ENCODE measurements at places on chromosomes 2 and 18.

GRCh38 chr18:62371436-62371835 is 46.3 kb downstream of the TNFRSF11A start:
- DNase-seq, result no peak

DNA sequence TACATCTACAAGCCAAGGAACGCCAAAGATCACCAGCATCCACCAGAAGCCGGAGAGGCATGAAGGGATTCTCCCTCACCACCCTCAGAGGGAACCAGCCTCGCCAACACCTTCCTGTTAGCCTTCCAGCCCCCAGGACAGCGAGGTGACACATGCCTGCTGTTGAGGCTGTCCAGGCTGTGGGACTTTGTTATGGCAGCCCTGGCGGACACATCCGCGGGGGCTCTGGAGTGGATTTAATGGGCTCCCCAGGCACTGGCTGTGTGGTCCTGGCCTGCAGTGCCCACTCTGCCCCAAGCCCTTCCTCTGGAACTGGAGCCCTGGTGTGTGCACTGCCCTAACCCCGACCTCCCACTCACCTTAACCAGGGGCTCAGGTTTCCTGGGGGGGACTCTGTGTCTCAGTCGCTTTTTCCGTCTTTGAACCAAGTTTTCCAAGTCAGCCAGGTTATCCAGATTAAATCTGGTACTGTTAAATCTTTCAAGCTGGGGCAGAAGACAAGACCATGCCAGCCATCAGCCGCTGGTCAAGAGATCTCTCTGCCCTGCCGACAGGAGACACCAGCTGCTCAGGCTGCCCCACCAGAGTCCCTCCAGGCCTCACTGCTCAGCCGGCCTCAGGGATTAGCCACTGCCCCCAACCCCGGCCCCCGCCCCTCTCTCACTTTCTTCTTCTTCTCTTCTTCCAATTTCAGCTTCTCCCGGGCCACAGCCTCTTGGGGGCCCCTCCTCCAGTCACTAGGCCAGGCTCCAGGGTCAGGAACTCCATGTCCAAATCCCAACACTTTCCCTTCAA is 1.9 kb downstream of the ANKRD23 start:
- DNase-seq, result no peak

DNA sequence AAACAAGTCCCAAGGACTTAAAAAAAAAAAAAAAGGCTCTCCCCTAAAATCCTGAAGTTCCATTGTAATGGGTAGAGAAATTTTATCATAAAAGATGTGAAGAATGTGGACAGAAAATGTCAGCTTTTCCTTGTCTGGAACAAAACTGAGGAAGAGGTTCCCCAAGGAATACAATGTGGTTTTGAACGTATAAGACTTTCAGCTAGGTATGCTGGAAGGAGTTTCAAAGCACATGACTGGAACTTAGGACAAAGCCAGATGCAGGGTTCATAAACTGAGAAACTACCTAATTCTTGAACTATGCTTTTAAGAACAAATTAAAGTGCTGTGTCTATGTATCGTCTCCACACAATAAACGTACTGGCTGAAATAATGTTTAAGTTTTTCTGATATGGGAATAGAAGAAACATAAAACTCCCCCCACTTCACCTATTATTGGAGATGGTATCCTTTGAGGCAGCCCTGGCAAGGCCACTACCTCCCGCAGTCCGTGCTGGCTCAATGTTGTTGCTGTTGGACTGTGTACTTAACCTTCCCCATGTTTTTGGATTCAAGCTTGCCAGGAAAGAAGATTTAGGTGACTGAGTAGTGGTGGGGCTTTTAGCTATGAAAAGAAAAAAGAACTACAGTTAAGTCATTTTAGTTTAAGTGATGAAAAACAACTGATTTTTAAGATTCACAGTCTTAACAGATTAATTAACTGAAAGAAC is 84.2 kb upstream of the DNER start:
- no peak for DNase-seq

- DNase-seq, result no peak
Observed at GRCh38 chr18:55869556-55870501, 281.8 kb upstream of the TCF4 start.

- DNase-seq, result no peak
Observed at GRCh38 chr18:26383454-26384270, 157.4 kb downstream of the TAF4B start.

GRCh38 chr2:104432401-104432800 is 421.5 kb upstream of the POU3F3 start:
- no peak for DNase-seq

DNA sequence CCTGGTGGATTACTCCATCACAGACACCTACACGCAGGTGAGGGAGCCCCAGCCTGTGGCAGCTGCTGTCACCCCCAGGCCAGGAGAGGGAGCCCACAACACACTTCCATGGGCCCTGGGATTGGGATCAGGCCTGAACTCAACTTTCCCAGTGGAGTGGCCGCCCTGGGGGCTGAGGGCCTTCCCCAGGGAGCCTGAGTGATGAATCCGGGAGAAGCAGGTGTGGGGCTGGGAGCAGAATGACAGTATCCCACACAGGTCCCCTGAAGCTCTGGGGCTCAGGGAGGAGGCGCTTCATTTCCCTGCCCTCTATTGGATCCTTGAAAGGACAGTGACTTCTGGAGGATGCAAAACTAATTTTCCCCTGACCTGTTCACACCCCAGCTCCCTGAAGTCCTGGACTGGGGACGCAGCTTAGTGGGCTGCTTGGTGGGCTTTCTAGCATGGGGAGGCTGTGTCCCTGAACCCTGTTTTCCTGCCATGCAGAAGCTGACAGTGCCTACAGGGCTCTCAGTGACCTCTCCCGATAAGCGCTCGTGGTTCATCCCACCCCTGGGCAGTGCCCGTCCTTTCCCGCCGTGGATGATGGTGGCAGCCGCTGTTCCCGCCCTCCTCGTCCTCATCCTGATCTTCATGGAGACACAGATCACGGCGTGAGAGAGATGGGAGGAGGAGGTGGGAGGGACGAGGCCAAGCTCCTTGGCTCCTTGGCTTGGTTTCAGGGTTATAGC is 11.0 kb downstream of the SLC4A3 start:
- no peak for DNase-seq

DNA sequence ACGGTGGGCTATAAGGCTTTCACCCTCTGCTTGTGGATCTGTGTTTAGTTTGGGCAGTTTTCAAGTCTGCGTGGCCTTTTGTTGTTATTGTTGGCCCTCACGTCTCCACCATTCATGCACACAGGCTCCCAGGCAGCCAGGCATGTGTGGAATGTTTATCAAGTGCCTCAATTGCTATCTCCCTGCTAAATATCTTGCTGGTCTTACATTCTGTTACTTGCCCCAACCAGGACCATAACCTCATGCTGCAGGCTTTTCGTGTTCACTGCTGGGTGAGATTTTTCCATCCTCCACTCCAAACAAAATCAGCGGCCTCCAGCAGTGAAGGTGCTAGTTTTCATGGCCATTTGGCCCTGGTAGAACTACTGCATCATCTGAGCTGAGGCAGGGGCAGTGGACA is 63.0 kb upstream of the DSC1 start:
- peak; percentile 78 for DNase-seq

GRCh38 chr2:35468245-35468644 is 887.3 kb upstream of the CRIM1 start:
- DNase-seq, result no peak

GRCh38 chr2:133424876-133425275 is 143.4 kb downstream of the NCKAP5 start:
- DNase-seq, result no peak

- DNase-seq, result no peak
Observed at GRCh38 chr2:140157816-140158215, 1377.6 kb upstream of the NXPH2 start.

Measured in Right ventricle myocardium inferior (tissue), 1 donor.